Activated CD4-positive, CD25-positive, alpha-beta regulatory T cell treated with anti-CD3 and anti-CD28 coated beads, Interleukin-2, amount 50 U/mL, for 72 hours (primary cell): ENCODE measurements at places on chromosomes 7 and 10.

DNA sequence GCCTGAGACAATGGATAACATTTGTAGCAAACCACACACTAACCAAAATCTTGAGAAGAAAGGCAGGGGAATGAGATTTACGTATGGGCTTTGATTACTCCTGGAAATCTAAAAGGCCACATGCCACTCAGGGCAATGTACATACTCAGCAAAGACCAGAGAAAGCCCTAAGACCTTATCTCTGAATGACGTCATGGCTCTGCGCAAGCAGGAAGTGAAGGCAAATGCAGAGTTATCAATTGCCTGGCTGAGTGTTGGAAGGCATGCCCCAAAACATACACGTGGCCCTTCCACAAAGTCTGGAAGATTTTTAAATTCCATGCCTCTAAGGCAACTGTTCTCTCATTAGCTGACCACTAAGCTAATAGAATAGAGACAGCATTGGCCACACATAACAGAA is 90.9 kb upstream of the NRBF2 start:
- no peak for DNase-seq

GRCh38 chr7:96503597-96503996 is 181.7 kb upstream of the SLC25A13 start:
- no peak for DNase-seq

DNA sequence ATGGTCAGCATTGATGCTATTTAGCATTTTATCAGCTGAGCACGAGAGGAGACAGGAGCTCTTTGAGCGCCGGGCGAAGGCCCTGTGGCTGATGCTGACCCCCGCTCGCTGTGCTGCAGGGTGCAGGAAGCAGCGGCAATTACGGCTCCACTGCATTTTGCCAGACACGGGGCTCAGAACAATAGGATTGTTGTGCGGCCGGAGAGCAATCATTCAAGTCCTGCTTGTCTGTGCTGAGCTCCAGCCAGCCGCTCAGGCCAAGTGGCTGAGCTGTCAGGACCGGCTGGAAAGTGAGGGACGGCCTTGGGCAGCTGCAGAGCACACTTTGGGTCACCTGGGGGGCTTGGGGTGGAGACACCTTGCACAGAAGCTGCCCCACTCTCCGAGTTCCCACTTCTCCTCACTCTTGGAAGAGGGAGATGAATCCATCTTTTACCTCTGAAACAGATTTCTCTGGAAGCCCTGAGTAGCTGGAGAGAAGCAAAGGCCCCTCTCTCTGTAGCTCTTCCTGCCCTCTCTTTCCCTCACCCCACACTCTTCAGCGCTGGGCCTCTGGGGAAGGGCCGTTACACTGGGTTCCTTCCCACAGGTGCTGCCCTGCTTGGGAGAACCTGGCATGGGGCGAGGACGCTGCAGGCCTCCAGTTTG is 17.3 kb upstream of the ADARB2 start:
- DNase-seq: no peak

- DNase-seq: peak; percentile 66
These were observed 55.8 kb upstream of the MRLN start for GRCh38 chr10:59808896-59809643.

GRCh38 chr10:114593816-114594468 is 64.1 kb downstream of the ABLIM1 start:
- DNase-seq: no peak

DNA sequence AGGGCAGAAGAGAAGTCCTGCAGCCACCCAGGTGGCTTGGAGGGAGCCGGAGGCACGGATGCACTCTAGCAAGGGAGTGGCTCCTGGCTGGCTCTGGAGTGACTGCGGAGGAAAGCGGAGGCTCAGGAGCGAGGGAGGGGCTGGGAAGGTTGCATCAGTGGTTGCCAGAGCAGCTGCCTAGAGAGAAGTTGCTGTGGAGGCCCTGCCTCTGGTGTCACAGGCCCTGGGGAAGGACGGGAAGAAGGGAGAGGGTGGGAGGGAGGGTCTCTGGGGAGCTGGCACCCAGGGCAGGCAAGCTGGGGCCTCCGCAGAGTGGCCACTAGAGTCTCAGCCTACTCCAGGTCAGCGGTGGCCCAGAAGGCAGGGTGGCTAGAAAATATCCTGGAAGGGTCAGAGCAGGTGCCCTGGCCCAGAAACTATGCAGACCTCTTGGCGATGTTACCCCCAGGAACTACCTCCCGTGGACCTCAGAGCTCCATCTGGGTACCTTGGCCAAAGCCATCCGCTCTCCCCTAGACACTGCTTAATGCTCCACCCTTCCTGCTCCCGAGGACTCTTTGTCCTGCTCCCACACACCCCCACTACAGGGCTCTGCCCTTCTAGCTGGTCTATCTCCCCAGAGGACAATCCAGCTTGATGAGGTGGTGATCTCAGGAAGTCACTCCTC is 164.3 kb downstream of the NRF1 start:
- no peak for DNase-seq

DNA sequence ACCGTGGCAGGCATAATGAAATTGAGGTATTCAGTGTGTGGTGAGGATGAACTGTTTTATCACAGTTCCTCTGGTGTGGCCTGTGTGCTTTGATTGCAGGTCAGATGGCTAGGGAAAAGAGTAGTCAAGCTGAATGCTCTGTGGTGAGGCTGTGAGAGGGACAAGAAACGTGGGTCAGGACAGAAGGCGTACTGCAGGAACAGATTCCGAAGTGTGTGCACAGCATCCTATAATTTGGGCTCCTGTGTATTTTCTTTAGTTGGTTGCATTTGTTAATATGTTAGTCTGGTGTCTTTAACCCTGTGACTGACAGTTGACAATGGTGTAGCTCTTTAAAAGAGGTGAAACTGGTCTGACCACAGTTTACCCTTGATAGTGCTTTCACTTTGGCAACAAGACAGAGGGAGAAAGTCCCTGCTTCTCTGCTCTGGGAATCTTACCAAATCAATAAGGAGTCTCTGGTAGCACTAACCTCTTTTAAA is 76.5 kb downstream of the AUTS2 start:
- DNase-seq: no peak

- DNase-seq: peak; percentile 43
These were observed 63.5 kb downstream of the GRK5 start for GRCh38 chr10:119270762-119271366.

- no peak for DNase-seq
These were observed 151.4 kb upstream of the PPP1R3A start for GRCh38 chr7:114070246-114070645.

- peak; percentile 65 for DNase-seq
These were observed 26.5 kb upstream of the CCDC126 start for GRCh38 chr7:23570592-23571200.

DNA sequence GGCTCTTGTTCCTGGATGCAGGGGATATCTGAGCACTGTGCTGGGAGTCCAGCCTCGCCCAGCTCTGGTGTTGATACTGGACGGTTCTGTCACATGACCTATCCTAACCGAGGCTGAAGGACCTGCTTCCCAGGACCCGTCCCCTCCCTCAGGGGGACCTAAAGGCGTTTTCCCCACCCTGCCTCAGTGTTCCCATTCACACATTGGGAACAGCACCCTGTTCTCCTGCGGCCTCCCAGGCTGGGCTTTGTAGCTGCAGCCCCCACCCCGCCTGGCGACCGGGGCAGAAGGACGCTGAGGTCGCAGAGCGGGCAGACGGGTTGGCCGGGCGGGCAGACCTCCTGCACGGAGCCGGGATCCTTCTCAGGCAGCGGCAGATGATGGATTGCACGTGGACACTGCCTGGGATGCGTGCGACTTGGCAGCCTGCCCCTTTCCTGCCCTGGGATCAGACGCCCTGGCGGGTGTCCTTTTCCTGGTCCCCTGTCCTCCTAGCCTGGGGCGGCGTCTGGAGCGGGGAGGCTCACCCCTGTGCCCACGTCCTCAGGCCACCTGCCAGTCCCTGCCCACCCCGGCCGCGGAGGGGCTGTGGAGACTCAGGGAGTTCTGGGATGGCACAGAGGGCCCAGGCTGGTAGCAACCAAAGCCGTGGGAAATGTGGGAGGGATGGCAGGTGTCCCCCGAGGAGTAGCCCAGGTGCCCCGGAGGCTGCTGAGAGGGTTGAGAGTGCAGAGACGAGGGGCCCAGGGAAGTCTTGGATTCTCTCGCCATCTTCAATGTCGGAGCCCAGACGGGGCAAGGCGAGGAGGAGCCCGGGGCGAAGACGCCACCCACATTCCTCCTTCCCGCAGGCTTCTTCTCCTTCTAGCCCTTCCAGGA is 17.2 kb upstream of the PSMG3 start:
- DNase-seq: no peak

DNA sequence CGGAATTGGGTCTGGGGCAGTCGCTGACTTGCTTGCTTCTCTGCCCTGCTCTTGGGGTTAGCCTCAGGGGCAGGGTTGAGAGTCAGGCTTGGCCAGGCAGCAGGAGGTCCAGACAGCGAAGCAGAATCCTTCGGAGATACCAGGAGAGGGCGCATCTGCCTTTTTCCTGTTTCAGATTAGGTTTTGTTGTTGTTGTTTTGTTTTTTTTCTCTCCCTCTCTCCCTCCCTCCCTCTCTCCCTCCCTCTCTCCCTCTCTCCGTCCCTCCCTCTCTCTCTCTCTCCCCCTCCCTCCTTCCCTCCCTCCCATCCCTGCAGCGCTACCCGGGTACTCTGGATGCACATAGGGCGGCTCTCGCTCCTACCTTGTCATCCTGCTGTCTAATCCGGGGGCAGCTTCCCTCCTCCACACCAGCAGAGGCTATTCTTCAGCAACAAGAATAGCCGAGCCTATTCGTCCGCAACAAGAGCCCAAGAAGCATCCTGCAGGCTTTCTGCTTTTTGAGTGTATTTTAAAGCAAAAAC is 758 bp upstream of the OPTN start:
- DNase-seq: peak; percentile 40

GRCh38 chr7:17307558-17307957 is 9.1 kb downstream of the AHR start:
- no peak for DNase-seq

DNA sequence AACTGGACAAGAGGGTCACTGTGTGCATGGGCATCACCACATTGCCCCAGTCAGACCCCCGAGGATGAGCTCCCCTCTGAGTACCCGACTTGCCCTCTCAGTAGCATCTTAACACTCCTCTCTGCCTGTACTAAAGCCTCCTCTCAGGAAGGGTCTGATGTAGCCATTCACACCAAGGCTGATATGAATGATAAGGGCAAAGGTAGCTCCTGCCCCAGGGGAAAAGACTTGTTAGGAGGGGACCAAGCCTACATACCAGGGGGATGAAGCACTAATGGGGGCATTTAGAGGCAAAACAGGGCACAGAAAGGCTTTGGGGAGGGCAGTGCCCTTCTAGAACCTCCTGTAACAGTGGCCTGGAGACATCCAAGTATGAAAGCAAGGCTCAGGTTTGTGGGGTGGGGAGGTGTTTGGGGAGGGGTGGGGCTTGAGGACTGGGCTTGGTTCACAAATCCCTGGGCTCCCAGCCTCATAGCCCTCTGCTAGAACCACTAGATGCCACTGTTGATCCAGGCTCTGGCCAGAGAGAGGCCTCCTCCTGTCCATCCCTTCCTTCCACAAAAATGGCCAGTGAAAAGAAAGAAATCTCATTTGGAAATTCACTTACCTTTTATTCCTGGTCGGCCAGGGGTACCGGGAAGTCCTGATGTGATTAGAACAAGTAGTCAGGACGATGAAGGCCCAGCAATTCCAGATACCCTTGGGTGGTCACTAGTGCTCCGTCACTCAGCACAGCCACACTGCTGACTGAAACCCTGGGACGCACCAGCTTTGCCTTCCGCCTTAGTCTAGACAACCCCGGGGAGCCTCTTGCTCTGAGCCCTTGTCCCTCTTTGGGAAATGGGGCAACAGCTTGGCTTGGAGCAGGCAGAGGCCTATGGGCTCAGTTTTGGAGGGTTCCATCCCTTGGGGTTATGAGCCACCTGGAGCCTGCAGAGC is 40.3 kb downstream of the COL17A1 start:
- DNase-seq: no peak

GRCh38 chr10:1422275-1422674 is 315.1 kb downstream of the ADARB2 start:
- DNase-seq: no peak

- no peak for DNase-seq
These were observed 354.1 kb downstream of the TNS3 start for GRCh38 chr7:47227762-47228177.

DNA sequence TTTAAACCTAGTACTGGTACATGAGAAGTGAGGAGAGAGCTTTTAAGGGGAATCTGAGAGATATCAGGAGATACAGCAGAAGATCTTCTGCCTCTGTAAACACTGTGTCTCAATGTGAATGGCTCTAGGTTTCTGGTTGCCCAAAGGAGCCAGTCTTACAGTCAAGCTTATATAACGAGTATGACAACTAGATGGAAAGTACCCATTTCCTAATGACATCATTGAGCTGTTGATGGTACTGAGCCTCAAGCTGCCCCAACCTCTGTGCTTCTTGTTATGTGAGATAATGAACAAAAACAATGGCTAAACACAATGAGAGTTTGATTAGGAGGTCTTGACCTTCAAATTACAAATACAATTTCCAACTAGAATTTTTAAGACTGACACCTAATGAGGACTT is 451.5 kb downstream of the SORCS1 start:
- DNase-seq: no peak

- no peak for DNase-seq
These were observed 153.9 kb downstream of the LRMDA start for GRCh38 chr10:75585294-75585693.

DNA sequence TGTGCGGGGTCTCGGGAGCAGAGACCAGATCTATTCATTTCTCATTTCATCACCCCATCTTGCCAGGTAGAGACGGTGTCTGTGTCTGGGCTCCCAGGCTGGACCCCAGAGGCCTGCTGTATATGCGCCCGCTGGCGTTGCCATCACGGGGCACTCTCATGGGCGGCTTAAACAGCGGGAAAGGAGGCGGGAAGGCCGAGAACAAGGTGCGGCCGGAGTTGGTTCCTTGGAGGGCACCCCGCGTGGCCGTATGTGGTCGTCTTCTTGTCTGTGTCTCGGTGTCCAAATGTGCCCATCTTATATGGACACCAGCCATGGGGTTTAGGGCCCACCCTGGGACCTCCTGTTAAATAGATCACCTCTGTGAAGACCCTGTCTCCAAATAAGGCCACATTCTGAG is 2.1 kb upstream of the CFAP46 start:
- peak; percentile 6 for DNase-seq

DNA sequence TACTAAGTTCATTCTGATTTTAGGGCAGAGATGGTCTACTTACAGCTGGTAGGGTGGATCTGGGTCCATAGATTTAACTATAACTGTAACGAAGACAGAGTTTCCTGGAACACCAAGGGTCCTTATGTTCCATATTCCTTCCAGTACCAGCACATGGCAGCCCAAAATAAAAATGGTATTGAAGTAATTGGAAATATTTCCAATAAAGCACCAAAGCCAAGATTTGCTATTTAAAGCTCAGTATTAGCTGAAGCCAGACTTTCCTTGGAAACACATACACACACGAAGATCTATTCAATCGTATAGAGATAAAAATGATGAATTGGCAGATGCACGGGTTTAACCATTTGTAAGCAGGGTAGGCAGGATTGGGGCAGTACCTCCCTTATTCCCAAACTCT is 289.1 kb upstream of the SORCS1 start:
- no peak for DNase-seq

DNA sequence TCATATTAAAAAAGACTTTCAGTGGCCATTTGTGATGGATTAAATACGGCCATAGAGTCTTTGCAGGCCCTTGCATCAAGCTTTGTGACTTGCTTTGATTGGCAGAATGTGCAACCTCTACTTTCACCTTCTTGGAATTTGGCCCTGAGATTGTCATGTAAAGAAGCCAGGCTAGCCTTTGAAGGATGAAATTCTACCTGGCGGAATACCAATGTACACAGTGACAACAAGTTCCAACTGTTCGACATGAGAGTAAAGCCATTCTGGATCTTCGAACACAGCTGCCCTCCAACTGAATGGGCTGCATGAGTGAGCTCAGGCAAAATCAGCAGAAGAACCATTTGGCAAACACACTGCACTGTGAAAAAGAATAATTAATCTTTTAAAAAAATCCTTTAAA is 321.3 kb downstream of the PHF14 start:
- no peak for DNase-seq

- no peak for DNase-seq
These were observed 278.5 kb downstream of the TCF7L2 start for GRCh38 chr10:113228530-113228929.
